Tongue (tissue), 3 donors: ENCODE measurements at places on chromosomes 16 and 17. TPM values are rescaled to one million over a fixed set of nuclear protein-coding genes. Genes with fewer than 3 reads are reported as not detected.

Gene EMP2
- total RNA-seq: 60.7 TPM

Gene PDK2
- 28.2 TPM for total RNA-seq

Gene OSGIN1
- total RNA-seq: 0.21 TPM

Gene PLCG2
- total RNA-seq: 10.4 TPM

Gene UNK
- 16.9 TPM for total RNA-seq

Gene MYH2
- 1,036 TPM for total RNA-seq

Gene CYB5B
- total RNA-seq: 47.9 TPM

Gene CES3
- total RNA-seq: 1.8 TPM

Gene CRISPLD2
- 40.8 TPM for total RNA-seq

Gene XYLT1
- 14.5 TPM for total RNA-seq

Gene LDHD
- 16.8 TPM for total RNA-seq

Gene ATP2C2
- total RNA-seq: 5.7 TPM

Gene CDH3
- 16.3 TPM for total RNA-seq
